Suprapubic skin (tissue), 4 donors: ENCODE measurements at places on chromosomes 6 and 20.

DNA sequence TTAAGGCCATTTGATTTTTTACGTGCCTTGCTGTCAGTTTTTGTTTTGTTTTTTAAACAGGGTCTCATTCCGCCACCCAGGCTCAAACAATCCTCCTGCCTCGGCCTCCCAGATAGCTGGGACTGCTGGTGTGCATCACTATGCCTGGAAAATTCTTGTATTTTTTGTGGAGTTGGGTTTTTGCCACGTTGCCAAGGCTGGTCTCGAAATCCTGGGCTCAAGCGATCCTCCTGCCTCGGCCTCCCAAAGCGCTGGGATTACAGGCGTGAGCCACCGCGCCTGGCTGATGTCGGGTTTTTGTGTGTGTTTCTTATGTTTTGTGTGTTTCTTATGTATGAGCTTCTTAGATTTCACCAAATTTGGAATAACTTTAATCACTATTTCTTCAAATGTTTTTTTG lies 104.8 kb downstream of the TAF4 start:
- no peak for DNase-seq

GRCh38 chr6:152836523-152836922 lies 85.9 kb downstream of the VIP start:
- no peak for DNase-seq

DNA sequence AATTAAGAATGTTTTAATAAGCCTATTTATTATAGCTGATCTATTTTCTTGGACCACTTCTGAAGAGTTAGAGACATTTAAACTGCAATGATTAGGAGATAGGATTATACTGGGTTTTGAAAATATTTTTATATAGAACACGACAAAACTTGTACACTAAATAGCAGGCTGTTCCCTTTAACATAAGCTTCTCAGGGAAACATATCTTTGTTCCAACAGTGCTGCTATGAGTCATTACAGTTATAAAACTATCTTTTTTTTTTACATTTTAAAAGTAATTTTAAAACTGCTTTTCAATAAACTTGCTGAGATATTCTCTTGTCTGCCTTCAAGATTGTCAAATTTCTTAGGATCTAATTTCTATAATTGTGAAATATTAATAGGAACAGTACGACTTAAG lies 389.1 kb downstream of the ARHGAP18 start:
- DNase-seq = no peak

DNA sequence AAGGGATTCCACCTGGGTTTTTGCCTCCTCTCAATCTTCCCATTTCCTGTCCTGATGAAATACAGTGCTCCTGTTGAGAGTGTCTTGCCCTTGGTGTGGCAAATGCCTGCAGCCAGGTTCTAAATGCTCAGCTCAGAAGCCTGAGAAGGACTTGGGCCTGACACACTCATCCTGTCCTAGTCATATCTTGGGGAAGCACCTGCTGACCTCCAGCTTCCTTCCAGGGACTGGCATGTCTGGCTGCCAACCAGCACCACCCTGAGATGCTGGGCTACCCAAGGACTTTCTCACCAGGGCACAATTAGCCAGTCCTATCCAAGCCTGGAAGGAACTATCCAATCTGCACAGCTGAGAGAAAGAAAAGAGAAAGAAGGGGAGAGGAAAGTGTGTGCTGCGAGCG lies 43.4 kb downstream of the LRFN2 start:
- no peak for DNase-seq

GRCh38 chr6:69601132-69601531 lies 195.7 kb downstream of the LMBRD1 start:
- DNase-seq = no peak

DNA sequence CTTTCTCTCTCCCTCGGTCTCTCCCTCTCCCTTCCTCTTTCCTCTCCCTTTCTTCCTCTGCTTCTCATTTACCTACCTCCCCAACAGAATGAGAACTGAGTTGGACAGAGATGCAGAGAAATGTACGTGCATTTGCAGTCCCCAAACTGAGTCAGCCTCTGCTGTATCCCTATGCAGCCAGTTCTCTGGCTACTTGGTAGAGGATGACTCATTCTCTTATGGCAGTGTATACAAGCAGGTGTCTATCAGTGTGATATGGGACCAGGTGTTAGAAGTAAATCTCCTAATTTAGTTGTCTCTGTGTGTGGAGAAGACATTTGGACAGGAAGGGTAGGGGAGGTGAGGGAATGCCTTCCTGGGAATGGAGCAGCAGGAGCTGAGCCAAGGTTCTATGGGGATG lies 470.8 kb downstream of the CD109 start:
- no peak for DNase-seq
